Glomerular endothelial cell (primary cell): ENCODE measurements at places on chromosomes 4 and X. TPM values are rescaled to one million over a fixed set of nuclear protein-coding genes. Genes with fewer than 3 reads are reported as not detected.

The CCKAR gene
- not detected in 2 replicates for total RNA-seq

The MBNL3 gene
- 2.1 and 2.6 TPM in 2 replicates for total RNA-seq

The PRSS12 gene
- total RNA-seq: 0.53 and 1.7 TPM in 2 replicates

DNA sequence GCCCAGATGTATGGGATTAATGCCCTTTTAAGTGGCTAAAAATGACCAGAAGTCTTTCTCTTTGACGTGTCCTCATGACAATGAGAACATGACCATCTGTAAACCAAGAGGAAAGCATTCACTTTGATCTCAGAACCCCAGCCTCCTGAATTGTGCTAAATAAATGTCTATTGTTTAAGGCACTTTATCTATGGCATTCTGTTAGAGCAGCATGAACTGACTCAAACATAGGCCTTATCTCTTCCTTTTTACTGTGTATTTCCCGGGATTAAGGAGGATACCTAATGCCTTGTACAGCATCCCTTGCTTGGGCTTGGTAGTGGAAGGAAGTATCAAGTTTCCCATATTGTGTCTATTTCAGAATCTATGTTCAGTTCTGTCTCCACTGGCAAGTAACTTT, 47.2 kb upstream of the HS3ST1 start:
- DNase-seq: peak; percentile 42

- no peak for DNase-seq
Observed at GRCh38 chr4:123216543-123216942, 180.1 kb upstream of the SPRY1 start.

- DNase-seq: peak; percentile 44
Observed at GRCh38 chr4:173288296-173288695, 45.9 kb downstream of the HMGB2 start.

DNA sequence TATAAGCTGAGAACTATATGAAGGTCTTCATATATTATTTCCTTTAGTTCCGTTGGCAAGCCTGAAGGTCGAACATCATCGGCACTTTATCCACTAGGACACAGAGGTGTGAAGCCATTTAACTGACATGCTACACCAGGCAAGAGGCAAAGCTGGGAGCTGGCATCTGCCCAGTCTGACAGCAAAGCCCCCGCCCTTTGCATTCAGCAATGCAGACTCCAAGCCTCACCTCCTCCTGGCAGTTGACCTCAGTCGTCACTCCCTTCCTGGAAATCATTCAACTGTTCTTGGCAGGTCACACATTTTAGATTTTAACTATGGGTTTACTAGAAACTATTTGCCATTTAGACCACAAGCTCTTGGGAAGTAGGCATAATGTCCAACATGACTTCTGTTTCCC, 135.8 kb upstream of the FRG1 start:
- no peak for DNase-seq
